ENCODE measurements at places on chromosomes 4 and X.

GRCh38 chr4:14217401-14217800, 589.9 kb upstream of the BOD1L1 start:
- DNase-seq: no peak

DNA sequence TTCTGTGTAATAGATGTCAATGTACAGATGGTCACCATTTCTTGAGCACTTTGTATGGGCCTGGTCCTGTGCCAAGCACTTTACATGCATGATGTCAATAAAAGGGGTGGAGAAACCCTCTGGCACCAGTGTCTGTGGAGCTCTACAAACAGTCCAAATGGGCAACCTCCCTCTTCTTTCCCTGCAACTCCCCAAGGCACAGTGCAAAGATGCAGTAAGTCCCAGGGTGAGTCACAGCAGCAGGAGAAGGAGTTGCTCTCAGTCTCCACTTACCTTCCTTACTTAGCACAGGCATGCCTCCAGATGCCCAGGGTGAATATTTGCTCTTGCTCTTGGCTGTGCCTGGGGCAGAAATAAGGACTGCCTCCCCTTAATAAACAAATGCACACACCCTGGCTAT, 4.3 kb downstream of the OCIAD2 start:
- DNase-seq: no peak

GRCh38 chrX:20664131-20664530, 397.4 kb upstream of the RPS6KA3 start:
- DNase-seq: no peak

GRCh38 chr4:52836120-52836519, 26.0 kb upstream of the RASL11B start:
- DNase-seq: no peak

DNA sequence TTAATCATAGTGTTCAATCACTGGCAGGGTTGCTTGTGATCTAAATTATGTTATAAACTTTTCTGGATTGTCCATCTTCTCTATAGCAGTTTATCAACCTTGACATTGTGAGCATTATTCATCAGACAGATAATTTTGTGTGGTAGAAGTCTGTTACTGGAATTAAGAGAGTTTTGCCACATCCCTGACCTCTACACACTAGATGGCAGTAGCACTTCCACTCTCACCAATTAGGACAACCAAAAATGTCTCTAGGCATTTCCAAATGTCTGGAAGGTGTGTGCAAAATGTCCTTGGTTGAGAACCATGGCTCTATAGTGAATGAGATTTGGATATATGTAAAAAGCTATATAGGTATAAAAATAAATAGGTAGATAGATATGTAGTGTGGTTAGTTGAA, 324.1 kb upstream of the FAM47C start:
- no peak for DNase-seq

DNA sequence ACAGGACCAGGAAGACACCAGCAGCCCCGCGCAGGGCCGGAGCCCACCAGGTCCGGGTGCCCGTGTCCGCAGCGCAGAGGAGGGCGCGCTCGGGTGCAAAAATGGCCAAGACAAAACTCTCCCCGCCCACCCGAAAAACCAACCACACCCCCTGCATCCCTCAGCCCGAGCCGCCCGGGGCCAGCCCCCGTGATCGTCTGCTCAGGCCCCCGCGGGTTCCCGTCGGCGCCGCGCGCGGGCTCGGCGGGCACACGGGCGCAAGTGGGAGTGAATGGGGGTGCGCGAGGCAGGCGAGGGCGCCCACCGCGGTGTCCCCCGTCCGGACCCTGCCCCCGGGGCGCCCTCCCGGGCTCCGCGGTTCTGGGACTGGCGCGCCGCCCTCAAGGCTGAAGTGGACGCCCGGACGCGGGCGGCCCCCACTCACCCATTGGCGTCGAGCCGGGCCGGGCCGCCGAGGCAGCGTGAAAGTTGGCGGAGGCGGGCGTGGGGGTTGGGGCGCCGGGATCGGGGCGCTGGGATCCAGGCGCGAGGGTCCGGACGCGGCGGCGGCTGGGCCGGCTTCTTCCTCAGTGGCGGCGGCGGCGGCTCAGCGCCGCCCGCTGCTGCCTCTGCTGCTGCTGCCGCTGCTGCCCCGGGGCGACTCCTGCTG, 393 bp downstream of the SH3KBP1 start:
- peak; percentile 23 for DNase-seq

DNA sequence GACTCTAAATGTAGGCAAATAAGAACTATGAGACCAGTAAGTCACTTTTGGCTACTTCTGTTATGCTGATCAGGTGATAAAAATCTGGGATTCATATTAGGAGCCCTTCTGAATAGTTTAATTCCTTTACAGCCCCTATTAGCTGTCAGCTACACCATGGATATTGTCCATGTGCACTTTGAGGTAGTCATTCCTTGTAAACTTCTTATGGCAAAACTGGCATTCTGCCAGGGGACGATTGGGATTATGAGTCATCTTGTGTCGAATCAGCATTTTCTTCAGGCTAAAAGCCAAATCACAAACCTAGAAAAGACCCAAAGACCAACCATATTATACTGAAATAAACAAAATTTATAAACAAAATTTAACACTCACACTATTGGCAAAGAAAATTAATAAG, 227.6 kb downstream of the PRDM5 start:
- no peak for DNase-seq

DNA sequence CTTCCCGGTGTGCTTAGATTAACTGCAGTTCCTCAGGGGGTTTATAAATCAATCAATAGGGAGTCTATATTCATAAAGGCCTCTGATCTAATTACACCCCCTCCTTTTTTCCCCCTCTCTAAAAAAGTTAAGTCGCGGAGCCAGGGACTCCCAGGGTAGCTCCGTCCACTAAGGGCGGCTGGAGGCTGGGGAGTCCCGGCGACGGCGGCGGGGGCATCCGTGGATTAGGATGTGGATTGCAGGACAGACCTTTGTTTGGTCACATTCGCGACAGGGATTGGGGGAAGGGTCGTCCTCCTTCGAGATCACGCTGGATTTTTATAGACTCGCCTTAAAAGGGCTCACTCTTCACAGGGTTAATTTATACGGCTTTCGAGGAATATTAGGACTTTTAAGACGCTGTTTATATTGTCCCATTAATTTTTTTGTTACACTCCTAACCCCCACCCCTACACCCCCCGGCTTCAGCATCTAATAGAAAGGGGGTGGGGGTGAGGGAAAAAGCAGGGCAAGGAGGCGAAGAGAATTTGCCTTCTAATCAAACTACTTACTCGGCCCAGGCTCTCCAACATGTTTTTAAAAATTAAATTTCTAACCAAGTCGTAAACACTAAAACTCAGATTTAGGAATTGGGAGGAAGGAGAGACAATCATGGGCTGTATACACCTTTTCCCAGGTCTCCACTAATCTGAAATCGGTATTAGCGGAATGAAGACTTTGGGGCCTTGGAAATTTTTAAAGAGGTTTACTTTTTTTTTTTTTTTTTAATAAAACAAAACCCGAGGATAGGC, 8.5 kb downstream of the PITX2 start:
- no peak for DNase-seq

DNA sequence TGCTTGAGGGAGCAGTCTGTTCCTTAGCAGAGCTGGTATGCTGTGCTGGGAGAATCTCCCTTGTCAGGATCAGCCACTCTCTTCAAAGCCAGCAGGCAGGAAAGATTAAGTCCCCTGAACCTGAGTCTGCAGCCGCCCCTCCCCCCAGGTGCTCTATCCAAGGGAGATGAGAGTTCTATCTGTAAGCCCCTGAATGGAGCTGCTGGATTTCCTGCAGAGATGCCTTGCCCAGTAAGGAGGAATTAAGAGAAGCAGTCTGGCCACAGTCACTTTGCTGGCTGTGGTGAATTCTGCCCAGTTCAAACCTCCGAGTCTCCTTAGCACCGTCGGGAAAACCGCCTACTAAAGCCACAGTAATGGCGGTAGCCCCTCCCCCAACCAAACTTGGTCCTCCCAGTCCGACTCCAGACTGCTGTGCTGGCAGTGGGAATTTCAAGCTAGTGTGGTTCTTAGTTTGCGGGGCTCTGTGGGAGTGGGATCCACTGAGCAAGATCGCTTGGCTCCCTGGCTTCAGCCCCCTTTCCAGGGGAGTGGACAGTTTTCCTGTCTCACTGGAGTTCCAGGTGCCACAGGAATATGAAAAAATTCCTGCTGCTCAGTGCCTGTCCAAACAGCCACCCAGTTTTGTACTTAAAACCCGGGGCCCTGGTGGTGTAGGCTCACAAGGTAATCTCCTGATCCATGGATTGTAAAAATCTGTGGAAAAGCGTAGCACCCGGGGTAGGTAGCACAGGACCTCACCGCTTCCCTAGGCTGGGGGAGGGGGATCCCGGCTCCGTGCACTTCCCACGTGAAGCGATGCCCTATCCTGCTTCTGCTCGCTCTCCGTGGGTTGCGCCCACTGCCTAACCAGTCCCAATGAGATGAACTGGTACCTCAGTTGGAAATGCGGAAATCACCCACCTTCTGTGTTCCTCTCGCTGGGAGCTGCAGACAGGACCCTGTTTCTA, 38.0 kb downstream of the RAB28 start:
- DNase-seq: no peak

GRCh38 chr4:80500613-80501012, 165.1 kb downstream of the CFAP299 start:
- DNase-seq: no peak

DNA sequence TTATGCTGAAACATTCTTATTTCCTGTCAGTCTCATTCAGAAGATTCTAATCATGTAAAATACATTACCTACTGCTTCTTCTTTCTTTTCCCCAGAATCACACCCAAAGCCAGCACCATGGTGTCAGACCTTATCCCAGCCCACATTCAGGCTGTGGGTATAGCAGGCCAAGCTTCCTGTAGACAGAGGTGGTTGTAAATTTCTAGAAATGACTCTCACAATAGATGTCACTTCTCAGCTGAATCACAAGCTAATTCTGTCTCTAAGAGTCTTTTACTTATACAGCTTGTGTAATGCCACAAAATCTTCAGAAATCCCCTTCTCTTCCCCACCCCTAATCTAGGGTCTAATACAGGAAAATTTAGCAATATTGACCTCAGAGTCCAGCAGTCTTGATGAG, 239.6 kb downstream of the PARM1 start:
- no peak for DNase-seq

- no peak for DNase-seq
These were observed 77.6 kb upstream of the RAB40AL start for GRCh38 chrX:102859550-102859871.

DNA sequence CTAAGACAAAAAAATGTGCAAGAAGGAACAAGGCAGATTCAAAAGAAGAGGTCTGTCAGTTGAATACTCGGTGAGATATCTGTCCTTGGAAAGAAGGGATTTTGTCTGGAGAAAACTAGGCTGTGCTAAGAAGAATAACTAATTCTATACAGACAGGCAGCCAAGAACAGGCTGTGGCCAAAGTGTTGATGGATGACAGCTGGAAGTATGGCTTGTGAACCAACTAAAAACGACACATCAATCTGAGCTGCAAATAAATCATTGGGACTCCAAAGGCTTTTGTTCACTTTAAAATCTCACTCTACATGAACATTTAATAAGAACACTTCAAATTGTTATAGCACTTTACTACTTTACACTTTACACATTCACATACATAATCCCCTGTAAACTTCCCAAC, 70.5 kb upstream of the IGSF1 start:
- DNase-seq: no peak

DNA sequence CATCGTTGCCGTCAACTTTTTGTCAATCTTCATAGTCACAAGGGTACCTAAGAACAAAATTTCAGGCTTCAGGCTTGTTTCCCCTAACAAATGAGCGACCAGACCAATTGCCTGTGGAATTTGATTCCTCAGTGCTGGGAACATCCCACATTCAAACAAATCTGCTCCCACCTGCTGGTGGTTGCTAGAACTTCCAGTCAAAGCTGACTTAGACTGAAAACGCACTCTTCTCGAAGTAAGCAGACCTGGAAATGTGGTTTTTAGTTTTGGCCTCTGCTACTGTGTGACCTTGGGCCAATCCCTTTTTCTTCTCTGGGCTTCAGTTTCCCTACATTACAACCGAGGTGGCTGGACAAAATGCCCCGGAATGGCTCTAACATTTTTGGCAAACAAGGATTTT, 1.8 kb upstream of the GABRQ start:
- no peak for DNase-seq

GRCh38 chr4:172050911-172051310, 237.7 kb downstream of the GALNTL6 start:
- no peak for DNase-seq

- DNase-seq: peak; percentile 90
These were observed 2.7 kb downstream of the HUWE1 start for GRCh38 chrX:53683556-53684414.

GRCh38 chrX:149259241-149259640, 245.9 kb downstream of the IDS start:
- DNase-seq: no peak

- no peak for DNase-seq
These were observed 5.9 kb upstream of the GRPEL1 start for GRCh38 chr4:7073526-7074390.

GRCh38 chr4:142021181-142021580, 384.8 kb downstream of the IL15 start:
- DNase-seq: no peak

Measured in stimulated activated CD4-positive, alpha-beta T cell treated with anti-CD3 and anti-CD28 coated beads, Interleukin-4, amount 100 ng/mL, for 24 hours (primary cell).